Suppressor macrophage treated with lipopolysaccharide for 1 hour (primary cell): ENCODE measurements at places on chromosomes 16 and 17.

- DNase-seq: no peak
Observed at GRCh38 chr17:20087538-20088250, 78.5 kb downstream of the SPECC1 start.

DNA sequence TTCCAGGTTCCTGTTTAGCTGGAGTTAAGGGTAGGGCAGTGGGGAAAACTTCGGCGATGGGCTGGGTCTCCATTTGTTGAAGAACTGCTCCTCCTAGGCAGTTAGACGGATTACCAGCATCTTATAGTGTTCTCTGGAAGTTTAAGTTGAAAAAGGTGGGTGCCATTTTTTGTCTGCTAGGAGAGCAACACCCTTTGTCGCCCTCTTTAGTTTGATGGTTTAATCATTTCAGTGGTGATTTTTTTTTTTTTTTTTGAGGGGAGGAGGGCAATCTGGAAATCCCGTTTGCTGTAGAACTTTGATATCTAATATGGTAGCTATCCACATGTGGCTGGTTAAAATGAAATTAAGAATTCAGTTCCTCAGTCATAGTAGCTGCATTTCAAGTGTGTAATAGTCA is 4.1 kb downstream of the UBFD1 start:
- no peak for DNase-seq

DNA sequence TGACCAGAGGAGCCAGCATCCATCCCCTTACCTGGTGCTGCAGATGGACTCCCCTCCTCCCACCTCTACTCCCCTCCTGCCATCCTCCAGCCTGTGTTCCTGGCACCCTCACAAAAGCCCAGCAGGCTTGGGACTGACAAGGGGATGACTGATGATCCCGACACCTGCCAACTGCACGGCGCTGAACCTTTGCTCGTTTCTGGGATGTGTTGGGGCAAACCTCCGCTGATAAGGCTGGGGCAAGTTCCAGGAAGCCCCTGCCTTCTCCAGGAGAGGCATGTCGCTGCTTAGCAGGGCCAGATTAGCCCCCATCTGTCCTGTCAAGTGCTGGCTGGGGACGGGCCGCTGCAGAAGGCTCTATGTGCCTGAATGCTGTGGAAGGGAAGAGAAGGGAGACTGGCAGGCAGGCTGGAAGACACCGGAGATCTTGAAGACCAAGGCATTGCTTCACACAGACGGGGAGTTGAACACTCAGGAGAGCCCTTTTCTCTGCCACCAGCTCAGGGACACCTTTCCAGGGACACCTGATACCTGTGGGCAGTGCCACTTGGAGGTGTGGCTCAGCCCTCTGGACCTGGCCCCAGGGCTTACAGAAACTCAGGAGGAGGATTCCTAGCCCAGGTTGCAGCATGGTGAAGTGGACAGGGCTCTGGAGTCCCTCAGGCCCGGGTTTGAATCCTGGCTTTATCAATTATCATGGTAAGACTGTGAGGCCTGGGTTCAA is 973 bp upstream of the KRT15 start:
- DNase-seq: no peak

- DNase-seq: no peak
Observed at GRCh38 chr16:556474-557173, 3.6 kb upstream of the PRR35 start.

GRCh38 chr17:55157165-55157564 is 107.6 kb upstream of the HLF start:
- DNase-seq: no peak
